ENCODE measurements at places on chromosomes 6 and 20.

- DNase-seq: peak; percentile 40
Observed at GRCh38 chr20:50366270-50367103, 143.7 kb upstream of the PTPN1 start.

GRCh38 chr6:30862156-30862875, 22.0 kb upstream of the DDR1 start:
- DNase-seq: no peak

DNA sequence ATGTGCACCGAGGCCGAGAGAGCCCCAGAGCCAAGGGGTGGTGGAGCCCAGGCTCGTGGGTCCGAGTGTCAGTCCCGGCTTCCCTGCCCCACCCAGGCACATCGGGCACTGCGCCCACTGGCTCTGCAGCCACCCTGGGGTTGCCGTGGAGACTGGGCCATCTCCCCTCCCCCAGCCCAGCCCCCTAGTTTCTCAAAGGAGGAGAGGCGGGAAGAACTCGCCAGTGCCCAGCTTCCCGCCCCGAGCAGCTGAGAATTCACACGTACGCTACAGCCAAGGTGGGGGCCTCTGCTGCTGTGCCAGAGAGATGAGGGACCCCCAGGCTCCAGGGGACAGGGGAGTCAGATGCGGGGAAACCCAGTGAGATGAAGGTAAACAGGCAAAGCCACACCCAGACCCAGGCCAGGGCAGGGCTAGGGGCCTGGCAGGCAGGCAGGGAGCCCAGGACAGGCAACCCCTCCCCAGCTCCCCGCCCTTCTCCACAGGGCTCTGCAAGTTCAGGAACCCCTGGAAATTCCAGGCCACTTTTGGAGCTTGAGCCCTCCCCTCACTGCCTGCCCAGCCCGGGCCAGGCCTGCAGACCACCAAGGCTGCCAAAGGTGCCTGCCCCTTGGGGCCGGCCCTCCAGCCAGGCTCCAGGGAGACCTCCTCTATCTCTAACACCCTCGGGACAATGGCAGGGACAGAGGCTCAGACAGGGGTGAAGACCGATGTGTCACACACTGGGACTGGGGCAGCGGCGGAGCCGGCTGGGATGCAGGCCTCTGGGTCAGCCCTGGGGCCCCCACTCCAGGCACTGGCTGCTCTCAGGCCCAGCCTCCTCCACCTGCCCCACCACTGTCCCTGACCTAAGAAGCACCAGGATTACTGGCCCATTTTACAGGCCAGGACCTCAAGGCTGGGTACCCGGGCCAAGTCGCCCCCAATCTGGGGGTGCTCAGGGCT, 6.0 kb downstream of the LAMA5 start:
- DNase-seq: no peak

- DNase-seq: no peak
Observed at GRCh38 chr6:62445521-62445920, 159.5 kb upstream of the KHDRBS2 start.

DNA sequence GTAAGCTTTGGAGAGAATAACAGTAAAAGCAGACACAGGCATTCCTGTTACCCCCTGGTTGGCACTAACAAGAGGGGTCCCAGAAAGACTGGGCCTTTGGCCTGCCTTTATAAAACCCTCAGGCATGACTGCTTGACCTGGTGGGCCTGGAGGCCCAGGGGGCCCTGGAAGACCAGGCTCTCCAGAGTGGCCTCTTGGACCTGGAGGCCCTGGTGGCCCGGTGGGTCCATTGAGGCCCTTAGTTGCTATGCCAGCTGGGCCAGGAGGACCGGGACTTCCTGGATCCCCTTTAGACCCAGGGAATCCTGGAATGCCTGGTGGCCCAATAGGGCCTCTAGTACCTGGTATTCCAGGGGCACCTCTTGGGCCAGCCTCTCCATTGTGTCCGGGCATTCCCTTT, 5.5 kb downstream of the COL10A1 start:
- DNase-seq: no peak

DNA sequence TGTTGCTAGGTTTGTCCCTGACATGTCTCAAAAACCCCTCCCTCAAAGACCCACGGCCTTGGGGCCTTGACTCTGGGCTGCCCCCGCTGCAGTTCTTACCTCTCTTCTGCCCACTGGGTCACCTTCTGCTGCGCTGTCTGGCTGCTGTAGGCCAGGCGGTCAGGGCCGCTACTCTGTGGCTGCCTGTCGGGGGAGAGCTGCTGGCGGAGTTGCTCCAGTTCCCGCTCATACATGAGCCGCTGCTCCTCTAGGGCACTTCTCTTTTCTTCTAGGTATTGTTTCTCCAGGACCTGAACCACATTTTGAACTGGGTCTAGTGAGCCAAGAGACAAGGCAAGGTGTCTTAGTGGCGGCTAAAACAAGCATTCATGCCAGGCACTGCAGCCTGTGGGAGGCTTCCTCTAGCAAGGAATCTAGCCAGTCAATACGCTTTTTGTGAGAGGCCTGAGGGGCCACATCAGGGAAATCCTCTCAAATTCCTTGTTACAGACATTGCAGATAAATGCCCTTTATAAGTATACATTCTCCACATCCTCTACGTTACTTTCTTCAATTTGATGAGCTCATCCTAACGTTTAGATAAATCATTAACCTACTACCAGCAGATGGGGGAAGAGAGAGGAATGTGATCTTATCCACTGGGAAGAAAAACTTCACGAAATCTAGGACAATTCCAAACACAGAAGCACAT, 110.3 kb upstream of the NUP153 start:
- peak; percentile 8 for DNase-seq

GRCh38 chr6:43749461-43749860, 20.6 kb upstream of the VEGFA start:
- DNase-seq: no peak

- no peak for DNase-seq
Observed at GRCh38 chr6:121971931-121972335, 427.5 kb upstream of the HSF2 start.

- no peak for DNase-seq
Observed at GRCh38 chr20:61756966-61757677, 308.6 kb downstream of the TAF4 start.

DNA sequence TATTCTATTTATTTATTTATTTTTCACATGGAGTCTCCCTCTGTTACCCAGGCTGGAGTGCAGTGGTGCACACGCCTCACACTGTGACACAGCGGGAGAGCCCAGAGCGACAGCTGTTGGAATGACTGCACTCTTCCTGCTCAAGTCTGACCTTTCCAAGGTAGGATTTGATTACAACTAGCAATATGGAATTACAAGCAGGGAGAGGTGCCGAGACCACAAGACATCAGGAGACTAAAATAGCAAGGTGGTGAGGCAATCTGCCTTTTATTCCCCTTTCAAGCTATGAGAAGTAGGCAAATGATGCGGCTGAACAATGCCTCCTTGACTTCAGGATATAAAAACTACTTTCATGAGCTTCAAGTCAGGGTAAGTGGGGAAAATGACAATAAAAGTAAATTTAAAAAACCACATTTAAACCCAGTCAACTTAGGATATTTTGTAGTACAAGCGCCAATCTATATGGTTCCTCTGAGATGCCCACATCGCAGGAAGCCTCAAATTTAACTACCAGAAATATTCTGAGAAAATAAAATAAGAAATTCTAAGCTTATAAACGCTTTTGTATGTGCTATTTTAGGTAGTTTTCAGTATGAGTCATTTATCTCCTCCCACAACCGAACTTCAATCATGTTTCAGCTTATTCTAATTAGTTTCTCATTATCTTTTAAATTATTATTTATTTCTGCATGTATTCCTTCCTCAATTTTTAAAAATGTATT, 146.9 kb upstream of the SGK1 start:
- DNase-seq: no peak

DNA sequence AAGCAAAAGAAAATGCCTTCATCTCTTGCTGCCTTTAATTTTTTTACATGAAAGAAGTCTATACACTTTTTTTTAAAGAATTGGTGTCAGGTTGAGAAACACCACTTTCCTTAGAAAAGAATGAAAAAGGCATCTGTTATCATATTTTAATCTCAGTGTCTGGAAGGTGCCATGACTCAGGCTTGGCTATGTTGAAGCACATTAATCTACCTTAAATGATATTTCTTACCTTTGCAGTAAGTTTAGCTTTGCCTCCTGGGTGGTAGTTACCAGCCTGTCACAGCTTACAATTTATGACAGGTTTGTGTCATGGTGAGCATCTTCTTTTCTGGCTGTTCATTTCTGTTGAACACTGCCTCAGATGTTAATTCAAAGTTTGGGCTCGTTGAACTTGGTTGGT, 95.3 kb downstream of the RTN4IP1 start:
- no peak for DNase-seq

GRCh38 chr20:25058847-25059810, 1.2 kb upstream of the ACSS1 start:
- DNase-seq: no peak

DNA sequence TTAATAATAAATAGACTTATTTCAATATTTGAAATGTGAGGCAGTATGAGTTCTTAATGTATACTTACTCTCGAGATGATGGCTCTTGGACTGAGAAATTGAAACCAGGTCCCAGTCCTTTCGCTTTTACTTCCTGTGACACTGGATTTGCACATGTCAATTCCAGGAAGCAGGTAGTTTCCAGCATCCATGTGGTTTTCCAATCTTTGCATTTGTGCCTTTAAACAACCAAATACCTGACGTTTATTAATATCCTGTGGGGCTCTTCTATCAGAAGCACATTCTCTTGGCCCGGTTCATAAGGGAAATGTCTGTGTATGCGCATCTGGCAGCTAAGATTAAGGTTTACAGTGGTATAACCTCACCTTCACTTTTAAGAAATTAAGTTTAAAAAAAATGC, 13.1 kb downstream of the UTRN start:
- DNase-seq: no peak

- no peak for DNase-seq
Observed at GRCh38 chr6:19444481-19444880, 392.7 kb upstream of the ID4 start.

GRCh38 chr6:21893793-21894192, 300.2 kb downstream of the SOX4 start:
- DNase-seq: no peak

DNA sequence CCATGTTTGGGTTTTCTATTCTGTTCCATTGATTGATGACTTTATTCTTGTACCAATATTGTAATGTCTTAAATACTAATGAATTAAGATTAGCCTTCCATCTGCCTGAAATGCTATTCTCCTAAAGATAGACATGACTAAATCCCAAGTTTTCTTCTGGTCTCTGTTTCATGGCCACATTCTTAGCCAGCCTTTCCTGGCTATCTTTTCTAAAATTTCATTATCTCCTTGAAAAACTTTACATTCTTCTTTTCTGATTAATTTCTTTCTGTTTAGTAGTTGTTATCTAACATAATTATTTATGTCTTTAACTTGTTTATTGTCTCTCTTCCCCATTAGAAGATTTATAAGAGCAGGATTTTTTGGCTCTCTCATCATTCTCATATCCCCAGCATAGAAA, 4.4 kb upstream of the PRIM2 start:
- no peak for DNase-seq

- DNase-seq: no peak
Observed at GRCh38 chr6:170206851-170207431, 83.9 kb downstream of the DLL1 start.

GRCh38 chr6:8570256-8570920, 135.0 kb upstream of the SLC35B3 start:
- no peak for DNase-seq

DNA sequence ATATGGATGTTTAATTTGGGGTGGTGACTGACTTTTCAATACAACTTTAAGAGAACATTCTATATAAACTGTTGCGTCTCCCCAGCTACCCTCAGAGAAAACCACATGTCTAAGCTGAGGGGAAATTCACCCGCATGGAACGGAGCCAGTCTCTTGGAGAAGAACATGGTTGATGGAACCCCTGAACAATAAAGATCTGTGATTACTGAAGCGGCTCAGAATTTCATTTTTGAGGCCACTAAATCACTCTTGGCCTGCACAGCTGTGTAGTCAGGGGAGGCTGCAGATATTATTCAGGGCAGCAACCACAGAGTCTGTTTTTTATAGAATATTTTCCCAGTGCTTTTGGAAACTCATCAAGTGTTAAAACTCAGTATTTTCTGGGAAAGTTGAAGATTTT, 73.8 kb downstream of the EYA4 start:
- no peak for DNase-seq

DNA sequence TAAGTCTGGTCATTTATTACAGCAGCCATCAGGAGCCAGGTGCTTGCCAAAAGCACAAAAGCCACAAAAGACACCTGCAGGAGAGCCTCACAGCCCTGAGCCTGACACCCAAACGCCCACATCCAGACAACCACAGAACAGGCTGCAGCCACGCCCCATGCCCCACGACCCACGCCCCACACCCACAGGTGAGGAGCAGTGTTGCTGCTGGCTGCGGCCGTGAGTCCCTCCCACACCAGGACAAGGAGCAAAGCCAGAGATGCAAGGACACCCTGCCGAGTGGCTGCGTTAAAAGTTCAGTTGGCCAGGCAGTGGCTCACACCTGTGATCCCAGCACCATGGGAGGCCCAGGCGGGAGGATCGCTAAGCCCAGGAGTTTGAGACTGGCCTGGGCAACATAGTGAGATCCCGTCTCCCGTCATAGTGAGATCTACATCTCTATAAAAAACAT, 43.0 kb downstream of the SLC2A4RG start:
- no peak for DNase-seq

- DNase-seq: no peak
Observed at GRCh38 chr6:115667478-115668026, 393.1 kb downstream of the FRK start.

DNA sequence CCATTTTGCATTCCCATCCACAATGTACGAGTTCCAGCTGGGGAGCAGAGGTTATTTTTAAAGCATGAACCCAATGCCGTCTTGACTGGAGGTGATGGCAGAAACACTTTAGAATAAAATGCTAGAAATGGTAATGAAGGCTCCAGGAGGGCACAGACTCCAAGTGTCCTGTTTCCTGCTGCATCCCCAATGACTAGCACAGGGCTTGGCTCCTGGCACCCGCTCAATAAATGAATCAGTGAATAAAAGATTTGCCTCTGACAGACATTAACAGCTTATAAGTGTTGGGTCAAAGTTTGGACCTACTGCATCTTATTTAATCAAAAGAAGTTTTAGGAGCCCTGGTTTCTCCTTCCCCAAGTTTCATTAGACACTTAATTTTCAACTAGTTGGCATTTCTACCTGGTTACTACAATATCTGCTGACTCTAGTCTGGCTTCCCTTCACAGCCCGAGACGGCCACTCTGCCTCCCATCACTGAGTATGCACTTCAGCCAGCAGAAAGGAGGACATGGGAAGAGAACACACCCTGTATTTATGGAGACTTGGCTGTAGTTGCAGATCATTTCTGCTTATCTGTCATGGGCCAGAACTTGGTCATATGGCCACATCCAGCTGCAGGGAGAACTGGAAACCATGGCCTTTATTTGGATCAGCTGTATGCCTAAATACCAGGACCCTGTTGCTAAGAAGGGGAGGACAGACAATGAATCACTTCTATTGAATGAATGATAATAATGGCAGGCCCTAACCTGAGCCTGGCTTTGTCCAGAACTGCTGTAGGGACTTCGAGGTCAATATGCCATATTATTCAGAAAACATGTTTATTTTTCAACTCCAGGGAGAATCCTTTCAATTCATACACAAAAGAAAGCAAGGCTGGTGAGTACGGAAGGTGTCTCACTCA, 63.1 kb downstream of the TTI1 start:
- DNase-seq: no peak

Measured in right renal cortex interstitium (tissue), 3 donors.